Brain microvascular endothelial cell (primary cell): ENCODE measurements at places on chromosomes 3 and 15.
A peak's percentile ranks its signal among the peaks of the same experiment; 100 is the strongest.

DNA sequence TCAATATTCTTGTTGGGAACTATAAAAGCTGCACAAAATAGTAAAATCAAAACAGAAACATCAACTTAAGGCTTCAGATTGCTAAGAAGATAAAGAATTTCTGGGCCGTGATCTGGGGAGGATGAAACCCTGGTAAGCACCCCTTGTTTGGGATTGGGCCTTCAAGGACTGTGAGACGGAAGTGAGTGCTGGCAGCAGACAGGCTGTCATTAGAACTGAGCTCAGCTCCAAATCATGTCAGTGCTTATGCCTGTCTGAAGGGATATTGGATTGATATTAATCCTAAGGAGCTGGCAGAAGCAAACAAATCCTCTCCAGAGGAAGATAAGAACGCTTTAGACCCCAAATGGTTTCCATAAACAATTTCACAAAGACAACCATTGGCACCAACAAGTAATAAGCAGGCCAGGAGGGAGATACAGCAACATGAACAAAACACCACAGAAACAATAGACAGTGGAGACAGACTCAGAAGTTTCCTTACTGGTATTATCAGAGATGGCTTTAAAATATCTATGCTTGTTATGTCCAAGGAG lies 72.6 kb upstream of the CTXND1 start:
- DNase-seq = no peak

DNA sequence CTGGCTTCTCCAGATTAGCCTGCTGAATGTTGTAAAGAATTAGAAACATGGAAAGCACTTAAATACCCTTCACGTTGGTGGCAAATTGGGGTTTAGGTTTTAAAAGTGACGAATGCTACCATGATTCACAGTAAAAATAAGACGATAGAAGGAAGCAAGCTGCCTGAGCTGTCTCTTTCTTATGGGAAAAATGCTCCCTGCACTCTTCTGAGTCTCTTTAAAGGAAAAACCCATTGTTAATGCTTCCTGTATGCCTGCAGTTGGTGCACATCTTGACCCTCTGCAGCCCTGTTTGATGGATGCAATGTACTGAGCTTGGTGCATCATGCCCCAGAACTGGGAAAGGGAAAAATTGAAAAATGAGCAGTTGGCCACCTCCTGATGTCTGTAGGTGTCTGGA lies 258.6 kb upstream of the RASGRP1 start:
- DNase-seq = peak; percentile 18

- no peak for DNase-seq
Observed at GRCh38 chr3:47430606-47431005, 45.1 kb downstream of the SCAP start.

DNA sequence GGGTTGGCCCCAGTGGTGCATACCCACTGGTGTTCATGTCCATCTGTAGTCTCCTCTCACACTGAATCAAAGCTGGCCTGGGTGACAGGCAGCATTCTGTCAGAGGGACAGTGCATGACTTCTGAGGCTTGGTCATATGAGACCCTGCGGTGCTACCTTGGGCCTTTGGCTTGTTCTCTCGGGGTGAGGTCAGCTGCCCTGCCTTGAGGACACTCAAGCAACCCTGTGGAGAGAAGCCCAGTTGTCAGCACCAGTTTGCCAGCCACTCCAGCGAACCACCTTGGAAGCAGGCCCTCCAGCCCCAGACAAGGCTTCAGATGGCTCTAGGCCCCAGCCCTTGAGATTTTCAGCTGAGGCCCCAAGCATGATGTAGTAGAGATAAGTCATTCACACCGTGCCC lies 16.9 kb upstream of the RAB7A start:
- DNase-seq = no peak

DNA sequence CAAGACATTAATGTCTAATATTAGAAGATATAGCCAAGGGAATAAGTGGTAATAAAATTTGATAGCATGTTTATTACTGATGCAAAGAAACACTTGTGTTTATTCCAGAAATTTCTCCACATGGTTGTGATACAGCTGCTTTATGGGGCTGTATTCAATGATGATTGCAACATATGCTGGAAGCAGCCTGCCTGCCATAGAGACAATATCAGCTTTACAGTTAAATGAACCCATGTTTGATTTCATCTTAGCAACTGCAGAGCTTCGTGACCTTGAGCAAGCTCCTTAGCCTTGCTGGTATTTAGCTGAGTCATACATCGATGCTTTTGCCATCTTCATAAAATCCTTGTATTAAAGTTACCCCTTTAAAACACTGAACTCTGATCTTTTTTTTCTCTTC lies 168.1 kb upstream of the STAC start:
- DNase-seq = peak; percentile 43

DNA sequence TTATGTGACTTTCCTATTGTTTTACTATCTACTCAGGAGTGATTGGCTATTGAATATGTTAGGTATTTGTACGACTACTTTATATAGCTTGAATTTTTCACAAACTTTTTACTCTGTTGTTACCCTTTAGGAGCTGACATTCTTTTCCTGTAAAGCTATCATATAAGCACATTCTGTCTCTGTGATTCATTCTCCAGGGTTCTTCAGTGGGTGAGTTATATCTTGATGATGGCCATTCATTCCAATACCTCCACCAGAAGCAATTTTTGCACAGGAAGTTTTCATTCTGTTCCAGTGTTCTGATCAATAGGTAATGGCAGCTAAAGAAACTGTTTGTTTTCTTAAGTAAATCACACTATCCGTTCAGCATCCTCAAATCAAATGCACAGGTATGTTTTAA lies 10.1 kb upstream of the CAPN3 start:
- peak; percentile 35 for DNase-seq

- peak; percentile 61 for DNase-seq
Observed at GRCh38 chr3:194575484-194576210, 57.6 kb downstream of the TMEM44 start.

DNA sequence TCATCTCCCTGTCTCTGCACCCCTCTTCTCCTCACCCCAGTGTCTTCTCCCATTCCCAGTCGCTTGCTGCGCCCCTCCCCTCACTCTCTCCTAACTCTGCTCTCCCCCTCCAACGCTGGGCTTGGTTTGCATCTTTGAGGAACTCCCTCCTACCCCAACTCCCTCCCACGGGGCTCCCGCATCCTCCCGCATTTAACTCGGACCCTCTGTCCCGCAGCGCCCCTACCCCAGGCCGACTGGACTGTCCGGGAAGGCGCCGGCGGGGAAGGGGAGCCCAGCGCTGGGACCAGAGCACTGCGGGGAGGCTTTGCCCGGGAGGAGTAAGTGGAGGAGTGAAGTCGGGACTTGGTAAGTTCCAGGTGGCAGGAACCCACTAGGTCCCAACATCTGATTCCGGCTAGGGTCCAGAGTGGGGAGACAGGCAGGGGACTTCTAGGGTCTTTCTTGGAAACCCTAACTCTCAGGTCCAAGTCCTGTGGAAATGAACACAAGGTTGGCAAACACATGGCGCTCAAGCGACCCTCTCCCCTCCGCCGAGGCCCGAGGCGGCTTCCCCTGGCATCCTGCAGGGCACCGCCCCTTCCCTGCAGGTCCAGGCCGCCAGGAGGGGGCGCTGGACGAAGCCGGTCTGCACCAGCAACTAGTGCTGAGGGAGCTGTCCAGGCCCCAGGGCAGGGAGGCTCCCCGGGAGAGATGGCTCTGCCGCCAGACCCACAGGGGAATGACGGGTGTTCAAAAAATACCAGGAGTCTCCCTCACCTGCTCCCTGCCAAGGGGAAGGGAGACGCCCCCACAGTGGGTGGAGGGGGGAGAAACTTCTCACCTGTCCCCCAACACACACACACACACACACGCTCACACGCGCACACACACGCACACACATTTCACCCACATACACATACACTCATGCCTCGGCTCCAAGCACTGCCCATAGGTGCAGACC lies 53.2 kb downstream of the LHFPL4 start:
- DNase-seq = peak; percentile 61

GRCh38 chr3:72081471-72082185 lies 296.7 kb upstream of the PROK2 start:
- no peak for DNase-seq

DNA sequence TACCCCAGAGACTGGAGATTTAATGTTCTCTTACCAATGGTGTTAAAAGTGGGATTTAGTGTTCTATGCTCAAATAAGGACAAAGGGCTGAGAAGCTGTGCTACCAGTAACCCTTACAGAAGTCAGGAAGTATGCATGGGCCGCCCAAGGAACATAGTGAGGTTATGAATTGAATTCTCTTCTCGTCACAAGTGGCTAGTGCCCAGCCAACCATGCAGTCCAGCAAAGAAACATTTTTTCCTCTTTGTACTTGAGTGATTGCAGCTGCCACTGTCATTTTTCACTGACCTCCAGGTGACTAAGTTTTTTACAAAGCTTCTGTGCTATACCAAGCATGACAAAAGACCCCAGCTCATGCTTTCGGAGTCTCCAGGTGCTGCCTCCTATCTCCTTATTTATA lies 110.6 kb upstream of the DCBLD2 start:
- no peak for DNase-seq

GRCh38 chr3:193935916-193936315 lies 200.0 kb upstream of the HES1 start:
- no peak for DNase-seq

GRCh38 chr3:6862041-6862879 lies 1.3 kb downstream of the GRM7 start:
- DNase-seq = no peak

GRCh38 chr3:38117163-38117716 lies 19.7 kb downstream of the ACAA1 start:
- DNase-seq = no peak

DNA sequence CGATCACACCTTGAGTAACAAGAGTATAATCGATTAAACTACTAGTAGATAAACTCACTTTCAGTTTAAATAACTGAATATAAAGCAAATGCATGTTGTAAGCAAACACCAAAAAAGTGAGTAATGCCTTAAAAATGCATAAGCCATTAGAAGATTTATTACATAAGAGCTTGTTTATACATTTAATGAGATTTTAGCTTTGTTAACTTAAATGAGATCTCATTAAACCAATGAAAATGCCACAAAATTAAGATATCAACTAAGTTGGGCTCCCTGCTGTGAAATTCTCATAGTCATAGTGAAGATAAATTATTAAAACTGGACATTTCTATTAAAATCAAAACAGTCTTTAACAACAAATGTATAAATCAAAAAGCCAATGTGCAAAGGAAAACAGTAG lies 701.2 kb downstream of the NLGN1 start:
- no peak for DNase-seq

GRCh38 chr15:47987908-47988532 lies 132.8 kb upstream of the SLC24A5 start:
- DNase-seq = peak; percentile 69

- peak; percentile 16 for DNase-seq
Observed at GRCh38 chr3:184740509-184741258, 28.8 kb upstream of the MAGEF1 start.

GRCh38 chr3:108223928-108224327 lies 1.7 kb upstream of the IFT57 start:
- no peak for DNase-seq

DNA sequence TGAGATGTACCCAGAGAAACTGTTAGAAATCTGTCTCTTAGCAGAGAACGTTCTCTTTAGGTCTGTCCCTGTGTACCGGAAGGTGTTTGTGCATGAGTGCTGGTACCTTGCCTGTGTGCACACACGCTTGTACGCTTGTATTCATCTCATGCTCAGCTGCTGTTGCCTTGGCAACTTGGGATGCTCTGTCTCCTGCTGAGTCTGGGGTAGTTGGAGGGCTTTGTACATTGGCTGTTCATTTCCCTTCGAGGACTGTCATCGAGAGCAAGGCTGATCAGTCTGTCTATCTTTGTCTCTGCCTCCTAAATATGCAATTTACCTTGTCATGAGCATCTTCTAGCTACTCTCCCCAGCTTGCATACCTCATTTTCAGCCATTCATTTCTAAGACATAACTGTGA lies 147.2 kb downstream of the SLCO3A1 start:
- DNase-seq = no peak

DNA sequence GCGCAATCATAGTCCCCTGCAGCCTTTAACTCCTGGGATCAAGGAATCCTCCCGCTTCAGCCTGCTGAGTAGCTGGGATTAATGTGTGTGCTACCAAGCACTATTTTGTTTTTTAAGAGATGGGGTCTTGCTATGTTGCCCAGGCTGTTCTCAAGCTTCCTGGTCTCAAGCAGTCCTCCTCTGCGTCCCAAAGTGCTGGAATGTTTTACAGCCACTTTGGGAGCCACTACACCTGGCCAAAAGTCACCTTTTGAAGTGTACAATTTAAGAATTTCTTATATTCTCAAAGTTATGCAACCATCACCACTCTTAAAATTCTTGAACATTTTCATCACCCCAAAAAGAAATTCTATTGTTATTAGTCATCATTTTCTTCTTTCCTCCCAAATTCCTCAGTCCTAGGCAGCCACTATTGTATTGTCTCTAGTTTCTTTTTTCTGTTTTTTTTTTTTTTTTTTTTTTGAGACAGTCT lies 17.8 kb downstream of the CDV3 start:
- no peak for DNase-seq

GRCh38 chr3:35184775-35185174 lies 454.6 kb upstream of the ARPP21 start:
- peak; percentile 76 for DNase-seq
